Putamen (tissue), 1 donor: ENCODE measurements at places on chromosomes 11 and 22.

- peak; percentile 39 for DNase-seq
Measured at GRCh38 chr22:19522190-19522880, 1.9 kb downstream of the CLDN5 start.

GRCh38 chr11:117849781-117850414 is 25.4 kb upstream of the FXYD2 start:
- no peak for DNase-seq

GRCh38 chr22:44735518-44736428 is 16.6 kb upstream of the ARHGAP8 start:
- peak; percentile 25 for DNase-seq

DNA sequence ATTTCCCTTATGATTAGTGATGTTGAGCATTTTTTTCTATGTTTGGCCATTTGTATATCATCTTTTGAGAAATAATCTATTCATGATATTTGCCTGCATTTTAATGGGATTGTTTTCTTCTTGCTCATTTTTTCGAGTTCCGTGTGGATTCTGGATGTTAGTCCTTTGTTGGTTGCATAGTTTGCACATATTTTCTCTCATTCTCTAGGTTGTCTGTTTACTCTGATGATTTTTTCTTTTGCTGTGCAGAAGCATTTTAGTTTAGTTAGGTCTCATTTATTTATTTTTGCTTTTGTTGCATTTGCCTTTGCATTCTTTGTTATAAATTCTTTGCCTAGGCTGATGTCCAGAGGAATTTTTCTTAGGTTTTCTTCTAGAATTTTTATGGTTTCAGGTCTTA is 87.3 kb downstream of the METTL15 start:
- no peak for DNase-seq

DNA sequence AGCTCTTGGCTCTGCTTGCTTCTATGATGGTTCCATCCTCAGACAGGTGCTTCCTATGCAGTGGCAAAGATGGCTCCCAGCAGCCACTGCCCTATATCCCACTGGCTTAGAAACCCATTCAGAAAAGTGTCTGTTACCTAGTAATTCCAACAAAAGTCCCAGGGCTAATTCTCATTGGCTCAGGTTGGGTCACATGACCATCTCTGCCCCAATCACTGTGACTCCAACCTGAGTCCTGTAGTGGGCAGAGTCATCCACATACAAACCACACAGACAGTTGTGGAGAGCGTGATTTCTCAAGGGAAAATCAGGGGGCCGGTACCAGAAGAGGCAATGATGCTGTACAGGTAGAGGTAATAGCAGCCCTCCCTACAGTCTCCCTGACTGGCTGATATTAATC is 67.5 kb downstream of the LHFPL7 start:
- DNase-seq, result no peak

DNA sequence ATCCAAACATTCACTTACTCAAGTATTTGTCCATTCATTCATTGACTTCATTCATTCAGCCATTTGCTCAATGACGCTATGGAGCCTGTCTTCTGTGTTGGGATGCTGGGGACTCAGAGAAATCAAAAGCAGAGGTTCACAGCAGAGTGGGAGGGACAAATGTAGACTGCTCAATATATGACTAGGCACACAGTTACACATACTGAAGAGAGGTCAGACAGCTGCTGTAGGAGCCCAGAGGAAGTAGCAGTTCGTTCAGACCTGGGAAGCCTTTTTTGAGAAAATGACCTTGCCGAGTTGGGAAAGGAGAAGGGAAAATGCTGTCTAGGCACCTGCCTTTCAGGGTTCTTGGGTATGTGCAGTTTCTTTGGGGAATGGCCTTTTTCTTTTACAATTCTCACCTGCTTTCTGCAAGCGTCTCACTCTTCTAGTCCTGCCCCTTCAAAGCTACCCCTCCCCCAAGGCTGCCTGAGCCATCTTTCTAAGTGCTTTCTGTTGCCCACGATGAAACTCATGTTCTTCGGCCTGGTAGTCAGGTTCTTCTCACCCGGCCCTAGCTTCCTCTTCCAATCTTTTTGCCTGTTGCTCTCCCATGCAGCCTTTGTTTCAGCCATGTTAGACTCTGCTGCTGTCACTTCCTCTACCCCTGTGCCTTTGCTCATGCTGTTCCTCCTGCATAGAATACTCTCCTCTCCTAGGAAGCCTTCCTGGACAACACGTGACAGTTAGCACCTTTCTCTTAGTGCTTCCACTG is 4.2 kb upstream of the UVRAG start:
- no peak for DNase-seq

DNA sequence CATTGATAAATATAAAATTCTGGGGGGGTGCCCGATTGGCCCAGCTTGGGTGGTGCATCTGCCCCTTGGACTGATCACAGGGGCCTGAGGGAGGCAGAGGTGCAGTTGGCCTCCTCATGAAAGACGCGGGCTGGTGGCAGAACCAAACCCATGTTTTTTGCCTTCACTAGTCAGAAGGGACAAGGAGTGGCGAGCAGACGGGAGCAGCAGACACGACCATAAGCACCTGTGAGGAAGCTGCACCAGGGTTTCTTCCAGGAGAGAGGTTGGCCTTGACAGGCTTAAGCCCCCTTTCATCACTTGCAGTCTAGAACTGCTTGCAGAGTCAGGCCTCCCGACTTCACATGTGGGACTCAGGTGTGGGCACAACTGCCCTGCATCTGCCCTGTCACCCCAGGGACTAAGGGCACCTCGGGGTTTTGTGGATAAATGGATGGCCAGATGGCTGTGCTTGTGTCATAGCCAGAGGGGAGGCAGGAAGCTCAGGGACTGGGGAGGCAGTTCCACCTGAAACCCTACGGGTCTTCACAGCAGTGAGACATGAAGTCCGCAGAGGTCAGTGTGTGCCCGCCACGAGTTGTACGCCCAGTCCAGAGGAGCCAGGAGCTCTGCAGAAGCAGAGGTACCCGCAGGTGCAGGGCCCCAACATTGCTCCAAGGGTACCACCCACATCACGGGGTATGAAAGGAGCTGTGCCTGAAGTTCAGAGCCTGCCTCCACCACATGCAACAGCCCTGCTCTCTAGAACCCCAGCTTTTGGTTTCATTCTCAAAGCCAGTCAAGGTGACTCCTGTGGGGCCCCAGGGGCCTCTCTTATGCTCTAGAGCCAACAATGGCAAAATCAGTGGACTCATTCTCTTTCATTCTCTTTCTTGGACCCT is 18.2 kb upstream of the SYT13 start:
- no peak for DNase-seq

GRCh38 chr11:117002639-117003299 is 95.5 kb downstream of the SIK3 start:
- DNase-seq, result peak; percentile 68

GRCh38 chr11:11382858-11383532 is 29.9 kb upstream of the CSNK2A3 start:
- DNase-seq, result no peak

DNA sequence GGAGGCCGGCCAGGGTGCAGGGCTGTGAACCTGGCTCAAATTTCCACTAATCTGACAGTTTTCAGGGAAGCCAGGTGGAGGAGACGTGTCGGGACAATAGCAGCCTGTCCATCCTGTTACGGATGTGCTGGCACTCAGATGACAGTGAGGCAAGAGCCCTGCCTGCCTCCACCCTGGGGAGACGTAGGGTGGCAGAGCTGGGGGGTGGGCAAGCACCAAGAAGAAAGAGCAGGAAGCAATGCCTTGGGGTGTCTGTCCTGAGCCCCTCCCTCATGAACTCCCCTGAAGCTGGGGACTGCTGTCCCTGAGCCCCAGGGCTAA is 10.0 kb upstream of the TRIM29 start:
- no peak for DNase-seq

- DNase-seq, result no peak
Measured at GRCh38 chr11:102244681-102245409, 72.4 kb upstream of the BIRC3 start.
